ENCODE measurements at places on chromosomes 1 and 21.

DNA sequence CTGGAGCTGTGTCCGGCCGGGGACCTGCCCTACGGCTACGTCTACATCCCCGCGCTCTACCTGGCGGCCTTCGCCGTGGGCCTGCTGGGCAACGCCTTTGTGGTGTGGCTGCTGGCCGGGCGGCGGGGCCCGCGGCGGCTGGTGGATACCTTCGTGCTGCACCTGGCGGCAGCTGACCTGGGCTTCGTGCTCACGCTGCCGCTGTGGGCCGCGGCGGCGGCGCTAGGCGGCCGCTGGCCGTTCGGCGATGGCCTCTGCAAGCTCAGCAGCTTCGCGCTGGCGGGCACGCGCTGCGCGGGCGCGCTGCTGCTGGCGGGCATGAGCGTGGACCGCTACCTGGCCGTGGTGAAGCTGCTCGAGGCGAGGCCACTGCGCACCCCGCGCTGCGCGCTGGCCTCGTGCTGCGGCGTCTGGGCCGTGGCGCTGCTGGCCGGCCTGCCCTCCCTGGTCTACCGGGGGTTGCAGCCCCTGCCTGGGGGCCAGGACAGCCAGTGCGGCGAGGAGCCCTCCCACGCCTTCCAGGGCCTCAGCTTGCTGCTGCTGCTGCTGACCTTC is 412 bp downstream of the GPR25 start:
- no peak for DNase-seq

DNA sequence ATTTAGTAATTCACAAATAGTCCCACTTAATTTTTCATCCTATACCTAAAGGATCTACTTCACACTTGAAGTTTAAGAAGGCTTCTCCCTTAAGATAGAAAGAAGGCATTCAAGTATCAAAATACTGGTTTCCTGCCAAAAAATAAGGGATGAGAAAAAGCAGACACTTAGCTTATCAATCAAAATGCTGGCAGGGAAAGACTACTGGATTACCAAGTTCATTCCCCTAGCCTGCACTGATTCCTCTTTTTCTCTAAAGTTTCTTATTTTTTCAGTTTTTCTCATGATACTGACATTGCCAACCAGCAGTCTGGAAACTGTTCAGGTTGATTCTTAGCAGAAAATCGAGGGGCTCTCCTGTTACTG is 204.6 kb downstream of the GABPA start:
- no peak for DNase-seq

GRCh38 chr1:42689912-42690311 is 7.7 kb downstream of the YBX1 start:
- no peak for DNase-seq

GRCh38 chr1:156901590-156901900 is 8.0 kb downstream of the PEAR1 start:
- DNase-seq: no peak

- DNase-seq: no peak
Observed at GRCh38 chr1:182304218-182304617, 87.4 kb downstream of the GLUL start.

- peak; percentile 18 for DNase-seq
Observed at GRCh38 chr1:246784621-246785493, 60.6 kb downstream of the SCCPDH start.

- DNase-seq: no peak
Observed at GRCh38 chr1:22780696-22781095, 70.1 kb downstream of the EPHB2 start.

- no peak for DNase-seq
Observed at GRCh38 chr1:52554756-52555155, 1.9 kb upstream of the TUT4 start.

GRCh38 chr1:145695821-145696629 is 11.1 kb downstream of the PDZK1 start:
- DNase-seq: no peak

GRCh38 chr1:93997756-93998155 is 88.5 kb upstream of the GCLM start:
- no peak for DNase-seq

DNA sequence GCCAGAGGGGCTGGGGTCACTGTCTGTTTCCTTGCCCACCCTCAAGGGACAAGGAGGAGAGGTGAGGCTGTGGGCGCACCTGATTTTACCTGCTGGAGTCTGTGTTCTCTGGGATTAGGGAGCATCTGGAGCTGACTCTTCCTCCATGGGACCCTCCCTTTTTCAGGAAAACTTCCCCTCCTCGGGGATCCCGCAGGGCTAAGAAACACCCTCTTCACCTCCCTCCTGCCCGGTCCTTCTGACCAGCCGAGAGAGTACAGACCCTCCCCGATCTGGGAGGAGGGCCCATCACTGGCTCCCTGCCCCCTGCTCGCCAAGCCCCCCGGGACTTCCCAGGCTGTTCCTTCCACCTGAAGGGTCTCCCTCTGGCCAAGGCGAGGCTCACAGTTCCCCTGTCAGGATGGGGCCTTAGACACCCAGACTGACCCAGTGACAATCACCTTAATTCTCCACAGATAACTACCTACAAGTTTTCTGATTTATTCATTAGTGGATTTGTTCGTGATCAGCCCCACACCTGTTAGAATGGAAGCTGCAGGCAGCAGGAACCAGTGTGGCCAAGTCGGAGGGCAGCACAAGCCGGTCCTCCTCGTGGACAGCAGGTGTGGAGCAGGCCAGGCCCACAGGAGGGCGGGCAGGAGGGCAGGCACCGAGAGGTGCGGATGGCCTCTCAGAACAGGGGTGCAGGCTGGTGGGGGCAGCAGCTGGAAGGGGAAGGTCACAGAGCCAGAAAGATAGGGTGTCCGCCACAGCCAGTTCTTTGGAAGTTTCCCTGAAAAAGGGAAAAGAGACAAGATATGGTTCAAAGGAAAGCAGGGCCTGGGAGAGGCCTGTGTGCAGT is 15.9 kb upstream of the SAMD11 start:
- DNase-seq: no peak

GRCh38 chr1:16484931-16485330 is 29.2 kb downstream of the RNU1-1 start:
- DNase-seq: no peak

DNA sequence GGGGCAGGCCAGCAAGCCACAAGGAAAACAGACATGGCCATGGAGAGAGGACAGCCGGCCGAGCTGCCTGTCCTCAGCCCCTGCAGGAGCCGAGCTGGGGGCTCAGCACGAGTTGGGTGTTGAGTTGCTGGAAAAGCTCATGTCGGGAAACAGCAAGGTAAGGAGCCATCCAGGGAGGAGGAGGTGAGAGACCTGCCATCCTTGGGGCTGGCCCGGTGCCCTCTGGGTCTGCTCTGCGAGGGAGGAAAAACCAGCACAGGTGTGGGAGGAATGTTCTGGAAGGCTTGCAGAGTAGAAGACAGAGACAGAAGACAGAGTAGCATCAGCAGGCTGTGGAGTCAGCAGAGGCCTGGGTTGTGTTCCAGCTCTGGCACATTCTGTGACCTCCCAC is 548.8 kb downstream of the PTPRU start:
- DNase-seq: no peak

DNA sequence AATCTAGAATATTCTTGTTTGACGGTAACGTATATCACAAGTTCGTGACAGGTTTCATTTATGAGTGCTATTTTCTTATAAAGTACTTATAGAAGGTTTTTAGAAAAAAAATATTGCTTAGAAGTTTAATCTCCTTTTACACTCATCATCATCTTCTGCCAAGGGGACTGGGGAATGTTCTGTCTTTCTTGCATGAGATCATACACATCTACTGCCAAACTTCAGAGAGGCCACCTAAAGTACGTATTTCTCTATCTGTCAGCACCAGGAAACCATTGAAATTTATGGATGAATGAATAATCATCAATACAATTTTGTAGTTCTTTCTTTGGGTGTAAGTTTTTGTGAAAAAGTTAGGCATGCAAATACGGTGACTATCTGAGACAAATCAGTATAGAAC is 245.8 kb downstream of the SPATA17 start:
- no peak for DNase-seq

- DNase-seq: peak; percentile 32
Observed at GRCh38 chr1:21861602-21862429, 49.8 kb downstream of the LDLRAD2 start.

DNA sequence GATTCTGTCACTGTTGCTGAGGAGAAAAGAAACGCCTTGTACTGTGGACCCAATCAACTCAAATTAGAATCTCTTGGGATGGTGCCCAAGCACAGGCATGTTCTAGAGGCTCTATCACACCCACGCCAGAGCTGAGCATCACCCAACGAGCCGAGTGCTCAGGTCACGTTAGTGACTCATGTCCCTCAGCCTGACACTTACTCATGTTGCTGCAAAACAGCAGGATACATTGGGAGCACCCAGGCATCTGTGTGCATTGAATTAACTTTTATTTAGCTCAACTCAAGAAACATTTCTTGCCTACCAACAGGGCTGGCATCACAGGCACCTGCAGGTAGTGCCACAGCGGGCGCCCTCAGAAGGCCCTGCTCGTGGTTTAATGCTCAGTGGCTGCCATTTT is 149.8 kb downstream of the ETS2 start:
- DNase-seq: no peak

DNA sequence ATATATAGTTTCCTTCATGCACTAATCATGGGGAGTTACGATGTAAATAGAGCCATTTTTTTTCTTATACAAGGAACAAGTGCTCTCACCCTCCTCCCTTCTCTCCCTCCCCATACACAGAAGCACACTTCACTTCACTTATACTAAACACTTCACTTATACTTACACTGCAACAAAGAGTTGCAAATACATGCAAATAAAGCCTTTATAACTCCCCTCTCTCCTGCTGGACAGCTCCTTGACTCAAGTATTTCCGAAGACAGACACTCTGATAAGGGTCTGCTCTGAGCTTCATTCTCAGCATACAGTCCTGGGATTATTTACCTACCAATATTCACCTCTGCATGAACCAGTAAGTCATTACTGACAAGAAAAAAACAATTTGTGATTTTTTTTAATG is 35.6 kb upstream of the ERG start:
- DNase-seq: no peak

GRCh38 chr1:8259498-8260290 is 58.2 kb upstream of the SLC45A1 start:
- DNase-seq: peak; percentile 49

DNA sequence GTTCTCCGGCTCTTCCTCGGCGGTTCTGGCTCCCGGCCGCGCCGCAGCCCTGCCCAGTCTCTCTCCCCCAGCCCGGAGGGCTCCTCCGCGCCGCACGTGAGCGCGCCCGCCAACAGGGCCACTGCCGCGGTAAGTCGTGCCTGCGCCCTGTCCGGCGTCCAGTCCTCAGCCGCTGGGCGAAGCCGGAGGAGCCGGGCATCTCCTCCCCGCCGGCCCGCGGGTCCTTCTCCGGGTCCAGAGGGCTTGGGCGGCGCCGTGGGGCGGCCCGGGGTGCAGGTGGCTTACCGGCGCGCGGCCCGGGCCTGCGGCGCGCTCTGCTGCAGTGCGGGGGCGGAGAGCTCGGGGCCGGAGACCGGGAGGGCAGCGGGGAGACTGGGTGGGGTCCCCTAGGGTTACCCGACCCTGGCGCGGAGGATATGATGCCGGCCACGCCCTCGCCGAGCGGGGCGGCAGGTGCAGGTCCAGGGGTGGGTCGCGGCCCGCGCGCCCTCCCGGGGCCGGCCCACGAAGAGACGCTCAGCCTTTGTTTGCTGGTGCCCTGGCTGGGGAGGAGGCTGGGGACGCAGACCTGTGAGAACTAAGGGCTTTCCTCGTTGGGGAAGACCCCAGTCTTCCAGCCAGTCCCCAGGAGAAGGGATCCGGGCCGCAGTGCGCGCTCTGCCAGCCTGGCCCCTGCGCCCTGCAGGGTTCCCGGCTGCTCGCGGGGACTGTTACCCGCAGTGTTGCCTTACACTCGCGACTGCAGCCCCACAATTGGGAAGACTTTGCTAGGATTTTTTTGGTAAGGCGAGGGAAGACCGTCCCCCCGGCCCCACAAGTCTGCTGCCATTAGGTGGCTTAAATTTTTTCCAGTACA is at the start of gene DOP1B:
Gene DOP1B (plus strand): TSS at position 10 of the 856 bp plus-strand sequence. CDS start 7,910 bp downstream, outside the sequence.
- DNase-seq: no peak

DNA sequence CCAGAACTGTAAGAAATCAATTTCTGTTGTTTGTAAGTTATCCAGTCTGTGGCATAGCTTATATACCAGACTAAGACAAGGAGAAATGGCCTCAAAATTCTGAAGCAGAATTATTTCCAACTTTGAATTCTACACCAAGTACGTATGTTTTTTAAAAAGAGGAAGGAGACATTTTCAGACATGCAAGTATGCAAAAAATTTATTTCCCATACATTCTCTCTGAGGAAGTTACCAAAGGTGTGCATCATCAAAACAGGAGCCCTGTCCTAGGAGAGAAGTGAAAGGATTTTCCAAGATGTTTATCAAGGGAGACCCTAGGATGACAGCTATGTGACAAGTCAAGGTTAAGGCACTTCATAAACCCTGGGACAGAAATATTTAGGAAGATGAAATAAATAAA is 49.3 kb upstream of the RABGAP1L start:
- no peak for DNase-seq

GRCh38 chr1:54371038-54371941 is 34.9 kb downstream of the SSBP3 start:
- no peak for DNase-seq

DNA sequence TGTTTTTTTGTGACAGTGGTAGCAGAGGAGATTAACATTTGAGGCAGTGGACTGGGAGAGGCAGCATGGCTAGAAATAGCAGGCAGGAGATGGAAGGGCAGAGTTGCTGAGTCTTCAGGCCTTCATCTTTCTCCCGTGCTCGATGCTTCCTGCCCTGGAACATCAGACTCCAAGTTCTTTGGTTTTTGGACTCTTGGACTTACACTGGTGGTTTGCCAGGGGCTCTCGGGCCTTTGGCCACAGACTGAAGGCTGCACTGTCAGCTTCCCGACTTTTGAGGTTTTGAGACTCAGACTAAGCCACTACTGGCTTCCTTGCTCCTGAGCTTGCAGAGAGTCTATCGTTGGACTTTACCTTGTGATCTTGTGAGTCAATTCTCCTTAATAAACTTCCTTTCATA is 24.2 kb upstream of the LEFTY2 start:
- DNase-seq: no peak

GRCh38 chr1:187763976-187764375 is 935.2 kb downstream of the PLA2G4A start:
- no peak for DNase-seq

GRCh38 chr1:115648717-115649691 is 7.2 kb downstream of the VANGL1 start:
- no peak for DNase-seq

GRCh38 chr1:223547316-223548114 is 118.0 kb downstream of the CAPN8 start:
- DNase-seq: no peak

- DNase-seq: no peak
Observed at GRCh38 chr1:203901581-203901980, 40.2 kb downstream of the SNRPE start.

- no peak for DNase-seq
Observed at GRCh38 chr1:229272164-229273158, 1.6 kb downstream of the RAB4A start.

DNA sequence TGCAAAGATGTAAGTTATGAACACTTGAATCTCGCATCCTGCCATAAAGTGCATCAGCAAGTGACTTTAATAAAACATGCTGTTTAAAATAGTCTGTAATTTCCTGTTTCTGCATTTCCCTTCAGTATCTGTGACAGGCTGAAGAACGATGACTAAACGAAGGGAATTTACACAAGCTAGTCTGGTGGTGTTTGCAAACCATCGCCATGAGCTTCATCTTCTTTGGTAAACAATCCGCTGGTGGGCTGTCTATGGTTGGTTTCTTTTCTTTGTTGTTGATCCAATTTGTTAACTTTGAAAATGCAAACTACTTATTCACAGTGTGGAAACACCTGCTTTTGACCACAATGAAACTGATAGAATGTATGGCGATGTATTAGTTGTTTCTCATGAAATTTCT is 13.9 kb downstream of the SERTAD4 start:
- peak; percentile 45 for DNase-seq

- DNase-seq: no peak
Observed at GRCh38 chr1:197731449-197731848, 43.8 kb downstream of the DENND1B start.

Measured in AG04450 (cell line).